Anterior cingulate cortex (tissue), 58 donors: ENCODE measurements at places on chromosomes 13 and 19.

DNA sequence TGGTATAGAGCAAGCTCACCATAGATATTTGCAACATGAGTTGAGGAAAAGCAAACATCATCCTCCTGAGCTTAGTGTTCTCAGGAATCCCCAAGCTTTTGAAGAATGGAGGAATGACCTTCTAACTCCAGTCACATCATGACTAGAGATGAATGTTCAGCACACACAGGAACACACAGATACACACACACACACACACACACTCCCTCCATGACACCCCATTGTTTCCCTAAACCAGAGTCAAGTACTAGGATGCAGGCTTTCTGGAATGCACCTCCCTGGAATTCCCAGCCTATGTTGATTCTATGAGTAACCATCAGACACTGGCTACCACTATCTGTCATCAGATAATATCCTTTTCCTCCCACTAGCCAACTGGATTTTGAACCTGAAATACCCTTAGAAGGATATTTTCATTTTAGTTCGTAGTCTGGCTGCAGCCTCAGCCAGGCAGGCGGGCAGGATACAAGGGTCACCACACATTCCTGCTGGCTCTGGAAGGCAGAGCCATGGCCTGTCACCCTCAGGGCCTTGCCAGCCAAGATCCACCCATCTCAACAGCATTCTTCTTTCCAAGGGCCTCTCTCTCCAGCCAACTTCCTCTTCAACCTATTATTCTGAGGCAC lies 162.4 kb downstream of the FOXO1 start:
- no peak for DNase-seq

GRCh38 chr13:26011996-26012821 lies 39.6 kb downstream of the SHISA2 start:
- DNase-seq: no peak

GRCh38 chr13:27053902-27054595 lies 117.6 kb downstream of the USP12 start:
- DNase-seq: no peak

GRCh38 chr13:34900288-34900739 lies 41.8 kb upstream of the NBEA start:
- DNase-seq: no peak

GRCh38 chr19:1261538-1261797 lies 7.7 kb upstream of the CIRBP start:
- DNase-seq: no peak

DNA sequence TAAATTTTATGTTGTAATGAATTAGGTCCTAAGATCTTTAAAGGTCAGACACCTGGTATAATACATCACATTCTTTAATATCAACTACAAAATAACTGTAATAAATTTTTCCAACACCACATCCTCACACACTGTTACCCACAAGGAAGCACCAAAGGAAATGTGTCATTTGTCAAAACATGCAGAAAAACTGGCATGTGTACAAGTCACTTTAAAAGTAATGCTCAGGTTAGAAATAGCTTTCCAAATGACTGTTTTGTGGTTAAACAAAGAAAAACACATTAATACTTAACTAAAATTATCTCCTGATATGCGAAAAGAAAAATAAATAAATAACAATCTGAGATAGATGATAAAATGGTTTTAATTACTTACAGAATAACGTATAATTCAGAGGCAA lies 74.7 kb downstream of the MZT1 start:
- no peak for DNase-seq

GRCh38 chr13:45950386-45951000 lies 98.9 kb upstream of the SIAH3 start:
- no peak for DNase-seq
